ENCODE measurements at places on chromosomes 11 and 22.

DNA sequence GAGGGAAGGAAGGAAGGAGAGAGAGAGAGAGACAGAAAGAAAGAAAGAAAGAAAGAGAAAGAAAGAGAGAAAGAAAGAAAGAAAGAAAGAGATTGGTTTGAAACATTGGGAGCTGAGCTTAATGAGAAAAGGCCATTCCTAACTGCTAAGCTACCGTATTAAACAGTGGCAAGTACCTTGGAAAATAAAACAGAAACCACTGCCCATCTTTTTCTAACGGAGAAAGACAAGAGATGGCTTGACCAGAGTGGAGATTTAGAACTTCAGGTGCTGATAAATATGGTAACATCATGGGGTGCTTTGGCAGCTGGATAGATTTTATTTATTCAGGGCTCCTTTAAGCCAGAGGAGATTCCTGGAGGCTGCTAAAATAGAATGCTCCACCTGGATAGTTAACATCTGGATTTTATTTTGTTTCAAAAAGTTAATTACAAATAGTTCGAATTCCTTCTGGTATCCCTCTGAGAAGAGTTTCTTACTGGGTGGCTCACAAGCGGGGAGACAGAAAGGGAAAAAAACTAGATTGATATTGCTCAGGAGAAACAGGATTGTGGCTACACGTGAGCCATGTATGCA lies 12.9 kb downstream of the TIMP3 start:
- DNase-seq: no peak

DNA sequence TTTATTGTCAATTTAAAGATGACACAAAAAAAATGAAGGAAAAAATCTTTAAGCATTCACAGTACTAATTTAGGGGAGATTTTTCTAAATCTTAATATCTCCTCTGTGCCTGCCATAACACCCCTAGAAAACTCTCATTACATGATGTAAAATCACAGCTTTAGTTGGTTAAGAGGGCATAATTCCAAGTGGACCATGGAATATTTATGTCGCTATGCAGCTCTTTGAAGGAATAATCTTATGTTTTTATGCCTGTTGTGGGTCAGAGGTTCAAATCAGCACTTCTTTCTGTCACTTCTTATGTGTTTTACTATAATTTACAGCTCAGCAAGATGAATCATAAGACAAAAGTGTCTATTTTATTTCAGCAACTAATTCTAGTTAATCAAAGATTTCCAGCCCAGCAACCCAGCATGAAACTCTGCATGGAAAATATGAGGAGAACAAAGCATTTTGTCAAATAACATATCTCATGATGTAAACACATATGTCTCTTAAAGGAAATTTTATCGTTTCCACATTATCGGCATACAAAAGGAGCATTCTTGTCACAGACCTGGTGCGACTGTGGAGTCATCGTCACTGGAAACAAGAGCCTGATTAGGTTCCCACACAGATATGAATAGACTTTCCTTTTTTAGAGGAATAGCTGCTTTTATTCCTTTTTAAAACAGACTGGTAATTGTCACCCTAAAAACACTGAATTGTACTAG lies 274.8 kb downstream of the SOX6 start:
- no peak for DNase-seq

GRCh38 chr11:114909866-114910265 lies 231.5 kb downstream of the NXPE2 start:
- DNase-seq: no peak

DNA sequence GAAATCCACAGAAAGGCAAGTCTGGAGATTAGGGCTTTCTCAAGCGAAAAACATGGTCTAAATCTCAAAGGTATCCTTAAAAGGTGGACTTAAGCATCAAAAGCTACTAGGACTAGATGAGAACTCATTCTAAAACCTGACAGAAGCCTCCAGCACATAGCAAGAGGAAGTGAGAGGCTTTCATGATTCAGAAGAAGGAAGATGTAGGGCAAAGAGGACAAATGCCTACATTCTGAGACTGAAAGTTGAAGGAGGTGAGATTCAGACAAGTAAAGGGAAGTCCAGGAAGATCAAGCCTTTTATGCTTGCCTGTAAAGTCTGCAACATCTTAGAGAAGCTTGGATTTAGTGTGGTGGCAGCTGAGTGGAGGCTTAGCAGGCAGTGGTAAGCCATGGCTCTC lies 98.9 kb downstream of the PGR start:
- DNase-seq: no peak

DNA sequence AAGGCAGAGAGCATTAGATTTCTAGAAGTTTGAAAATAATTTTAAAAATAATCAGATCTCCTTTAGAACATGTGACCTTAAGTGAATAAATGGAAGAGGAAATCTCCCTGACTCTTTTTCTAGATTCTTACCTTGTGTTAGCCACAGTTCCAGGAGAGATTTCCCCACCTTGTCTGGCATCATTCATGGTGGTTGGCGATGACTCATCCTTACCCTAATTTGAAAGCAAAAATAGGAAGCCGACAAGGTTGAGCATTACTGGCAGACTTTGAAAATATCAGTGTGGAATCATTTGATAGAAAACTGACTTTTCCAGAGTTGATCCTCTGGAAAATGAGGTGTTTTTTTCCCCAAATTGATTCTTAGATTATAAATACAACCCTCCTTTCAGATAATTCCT lies 48.1 kb downstream of the CNTN5 start:
- no peak for DNase-seq

GRCh38 chr11:74142624-74143023 lies 28.2 kb downstream of the C2CD3 start:
- no peak for DNase-seq

GRCh38 chr11:70463478-70464255 lies 65.3 kb downstream of the CTTN start:
- no peak for DNase-seq

- no peak for DNase-seq
These were observed 3.6 kb downstream of the YDJC start for GRCh38 chr22:21626073-21626734.

DNA sequence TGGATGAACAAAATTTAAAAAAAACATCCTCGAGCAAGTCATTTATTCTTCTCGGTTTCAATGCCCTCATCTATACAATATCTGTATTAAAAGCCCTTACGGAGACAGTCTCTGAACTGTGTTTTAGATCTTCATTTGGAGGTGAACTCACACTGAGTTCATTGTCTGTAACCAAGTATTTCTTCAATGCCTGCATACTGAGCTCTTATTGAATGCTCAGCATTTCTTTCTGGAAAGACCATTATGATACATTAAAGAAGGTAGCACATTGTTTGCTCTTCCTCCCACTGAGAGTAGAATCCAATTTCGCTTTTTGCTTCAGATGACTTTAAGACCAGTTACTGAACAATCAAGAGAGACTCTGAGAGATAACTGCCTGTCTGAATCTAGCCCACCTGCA lies 1.7 kb upstream of the ANO3 start:
- DNase-seq: no peak

DNA sequence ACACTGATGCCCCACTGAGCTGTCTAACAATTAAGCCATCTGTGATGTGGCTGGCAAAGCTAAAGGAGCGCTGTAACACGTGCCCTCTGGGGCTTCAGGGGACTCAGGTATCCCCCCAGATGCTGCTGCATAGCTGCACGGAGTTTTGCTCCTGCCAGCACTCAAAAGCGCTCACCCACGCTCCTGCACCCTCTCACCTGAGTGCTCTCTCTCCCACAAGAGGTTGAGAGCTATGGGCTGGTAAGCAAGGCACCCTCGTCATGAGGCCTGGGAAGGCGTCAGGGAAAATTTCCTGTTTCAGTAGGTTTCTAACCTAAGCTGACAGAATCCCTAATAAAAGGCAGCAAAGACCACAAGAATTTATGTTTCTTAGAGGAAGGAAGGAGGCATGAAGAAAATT lies 850.3 kb downstream of the OPCML start:
- no peak for DNase-seq

- no peak for DNase-seq
These were observed 27.5 kb upstream of the CABP7 start for GRCh38 chr22:29692327-29692640.

DNA sequence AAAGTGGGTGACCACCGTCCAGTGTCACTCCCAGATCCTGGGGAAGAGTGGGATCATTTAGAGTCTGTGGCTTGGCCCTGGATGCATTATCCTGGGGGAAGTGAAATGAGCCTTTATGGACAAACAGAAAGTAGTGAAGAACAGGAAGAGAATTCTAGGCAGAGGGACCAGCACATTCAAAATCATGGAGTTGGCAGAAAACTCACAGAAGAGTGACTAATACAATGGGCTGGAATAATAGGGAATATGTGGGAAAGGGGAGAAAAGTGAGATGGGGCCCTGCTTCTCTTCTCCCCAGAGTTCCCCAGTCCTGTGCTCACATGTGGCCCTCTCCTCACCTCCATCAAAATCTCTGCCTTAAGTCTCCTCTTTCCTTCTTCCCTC lies 84.3 kb downstream of the CCDC81 start:
- no peak for DNase-seq

- DNase-seq: no peak
These were observed 645.7 kb upstream of the TENM4 start for GRCh38 chr11:80086496-80087055.

DNA sequence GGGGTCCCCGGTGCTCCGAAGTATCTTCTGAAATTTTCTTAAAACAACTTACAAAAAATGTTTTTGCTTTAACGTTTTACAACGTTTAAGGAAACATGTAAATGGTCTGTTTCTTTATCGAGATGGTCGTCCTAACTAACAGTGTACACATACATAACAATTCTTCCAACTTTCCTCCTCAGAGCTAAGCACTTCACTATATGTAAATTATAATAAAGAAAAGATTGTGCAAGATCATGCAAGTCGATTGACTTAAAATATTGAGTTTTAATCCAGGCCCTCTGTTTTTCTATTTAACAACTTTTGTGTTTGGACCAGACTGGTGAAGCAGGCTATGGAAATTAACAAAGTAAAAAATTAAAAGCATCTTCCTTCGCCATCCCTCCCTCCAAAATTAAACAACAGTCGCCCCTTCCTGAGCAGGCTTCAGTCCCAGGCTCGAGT lies 4.9 kb downstream of the ALX4 start:
- DNase-seq: no peak

GRCh38 chr11:2730272-2731129 lies 30.7 kb upstream of the KCNQ1OT1 start:
- no peak for DNase-seq

DNA sequence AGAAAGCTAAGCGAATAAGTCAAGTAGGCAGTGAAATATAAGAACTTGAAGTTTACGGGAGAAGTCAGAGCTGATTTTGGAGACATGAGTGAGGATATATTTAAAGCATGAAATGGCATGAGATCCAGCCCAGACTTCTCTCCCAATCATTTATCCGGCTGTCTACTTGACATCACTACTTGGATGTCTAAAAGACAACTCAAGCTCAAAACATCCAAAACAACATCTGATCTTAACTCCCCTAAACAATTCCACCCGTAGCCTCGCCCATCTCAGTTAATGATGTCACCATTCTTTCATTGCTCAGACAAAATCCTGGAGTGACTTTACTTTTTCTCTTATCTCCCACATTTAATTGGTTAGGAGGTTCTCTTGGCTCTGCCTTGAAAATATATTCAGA lies 44.5 kb downstream of the WEE1 start:
- DNase-seq: no peak

DNA sequence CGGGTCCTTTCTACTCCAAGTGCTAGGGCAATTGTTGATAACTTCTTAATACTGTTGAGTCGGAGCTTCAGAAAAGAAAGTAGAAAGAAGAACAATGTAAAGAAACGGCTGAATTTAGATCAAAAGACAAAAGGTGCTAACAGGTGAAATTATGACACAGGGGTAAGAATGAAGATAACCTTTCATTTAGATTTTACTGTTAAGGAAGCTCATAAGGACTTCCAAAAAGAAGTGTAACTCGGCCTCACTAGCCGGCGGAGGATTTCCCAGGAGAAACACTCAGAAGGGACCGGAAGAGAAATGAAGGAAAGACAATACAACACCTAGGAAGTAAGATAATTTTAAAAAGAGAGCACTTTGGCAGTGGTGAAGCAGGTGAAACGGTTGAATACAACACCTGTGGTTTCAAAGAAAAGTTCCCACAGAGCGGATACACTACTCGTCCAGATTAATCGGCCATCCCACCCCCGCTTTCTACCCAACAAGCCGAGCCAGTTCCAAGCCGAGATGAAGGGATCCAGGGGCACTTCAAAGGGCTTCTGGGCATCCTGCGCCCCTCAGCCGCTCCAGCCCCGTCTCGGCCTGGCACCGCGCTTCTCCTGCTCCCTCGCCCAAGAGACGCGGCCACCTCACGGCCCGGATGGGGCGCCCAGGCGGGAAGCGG lies 737 bp downstream of the PPP2R1B start:
- DNase-seq: no peak

DNA sequence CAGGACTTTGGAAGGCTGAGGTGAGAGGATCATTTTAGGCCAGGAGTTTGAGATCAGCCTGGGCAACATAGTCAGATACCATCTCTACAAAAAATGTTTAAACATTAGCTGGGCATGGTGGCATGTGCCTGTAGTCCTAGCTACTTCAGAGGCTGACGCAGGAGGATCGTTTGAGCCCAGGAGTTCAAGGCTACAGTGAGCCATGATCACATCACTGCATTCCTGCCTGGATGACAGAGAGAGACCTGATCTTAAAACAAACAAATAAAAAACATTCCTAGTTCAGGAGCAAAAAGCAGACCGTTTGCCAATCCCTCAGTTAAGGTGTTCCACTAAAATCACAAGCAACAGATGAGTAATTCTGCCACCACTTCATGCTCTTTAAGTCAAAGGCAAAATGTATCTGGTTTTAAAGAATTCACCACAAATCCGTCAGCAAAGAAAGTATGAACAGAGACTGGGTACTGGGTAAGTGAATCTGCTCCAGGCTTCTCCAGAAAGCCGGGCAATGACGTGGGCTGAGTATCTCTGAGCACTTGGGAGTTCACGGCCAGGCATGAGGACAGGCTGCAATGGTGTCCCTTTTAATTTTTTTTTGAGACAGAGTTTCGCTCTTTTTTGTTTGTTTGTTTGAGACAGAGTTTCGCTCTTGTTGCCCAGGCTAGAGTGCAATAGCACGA lies 19.5 kb downstream of the CLTCL1 start:
- no peak for DNase-seq

Measured in activated T-helper 9 cell treated with anti-CD3 and anti-CD28 coated beads, Interleukin-2, amount 50 U/mL, for 16 hours (primary cell).